ENCODE measurements at places on chromosomes 13 and 19. TPM values are rescaled to one million over a fixed set of nuclear protein-coding genes. Genes with fewer than 3 reads are reported as not detected.
A peak's percentile ranks its signal among the peaks of the same experiment; 100 is the strongest.

GRCh38 chr13:113650731-113651148 is 7.3 kb downstream of the ATP4B start:
- no peak for ATAC-seq

The KRTDAP gene
- total RNA-seq, result not detected

The CYP2A7 gene
- not detected for total RNA-seq

DNA sequence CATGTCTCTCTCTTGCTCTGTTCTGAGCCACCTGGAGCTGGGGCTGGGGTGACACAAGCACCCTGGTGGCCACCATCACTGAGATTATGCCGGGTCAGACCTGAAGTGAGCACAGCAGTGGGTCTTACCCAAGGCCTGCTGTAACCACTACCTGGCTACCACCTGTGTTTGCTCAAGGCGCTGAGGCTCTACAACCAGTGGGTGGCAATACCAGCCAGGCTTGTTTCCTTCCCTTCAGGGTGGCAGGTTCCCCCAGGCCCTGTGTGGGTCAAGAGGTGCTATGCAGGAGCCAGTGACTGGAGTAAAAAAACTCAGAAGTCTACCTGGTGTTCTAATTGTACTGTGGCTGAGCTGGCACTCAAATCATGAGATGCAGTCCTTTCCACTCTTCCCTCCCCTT is 8.0 kb upstream of the ZNF443 start:
- ATAC-seq, result no peak

The PTPRH gene
- total RNA-seq, result 59.0 TPM

The FCER2 gene
- 0.21 TPM for total RNA-seq

The CLEC4M gene
- total RNA-seq, result 0.25 TPM

DNA sequence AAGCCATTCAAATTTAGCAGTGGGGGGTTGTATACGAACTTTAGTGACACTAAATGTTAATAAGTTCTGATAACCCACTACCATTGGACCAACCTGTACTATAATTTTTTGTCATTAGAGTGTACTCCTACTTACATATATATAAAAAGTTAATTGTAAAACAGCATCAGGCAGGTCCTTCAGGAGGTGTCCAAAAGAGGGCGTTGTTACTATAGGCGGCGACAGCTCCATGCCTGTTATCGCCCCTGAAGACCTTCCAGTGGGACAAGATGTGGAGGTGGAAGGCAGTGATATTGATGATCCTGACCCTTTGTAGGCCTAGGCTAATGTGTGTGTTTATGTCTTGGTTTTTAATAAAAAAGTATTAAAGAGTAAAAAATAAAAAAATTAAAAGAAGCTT is 27.5 kb downstream of the SPRYD7 start:
- no peak for ATAC-seq

- ATAC-seq, result no peak
Measured at GRCh38 chr19:53579518-53579917, 41.6 kb downstream of the ZNF331 start.

The RASIP1 gene
- 0.33 TPM for total RNA-seq

- ATAC-seq, result no peak
Measured at GRCh38 chr19:10744253-10744798, 26.4 kb downstream of the DNM2 start.

DNA sequence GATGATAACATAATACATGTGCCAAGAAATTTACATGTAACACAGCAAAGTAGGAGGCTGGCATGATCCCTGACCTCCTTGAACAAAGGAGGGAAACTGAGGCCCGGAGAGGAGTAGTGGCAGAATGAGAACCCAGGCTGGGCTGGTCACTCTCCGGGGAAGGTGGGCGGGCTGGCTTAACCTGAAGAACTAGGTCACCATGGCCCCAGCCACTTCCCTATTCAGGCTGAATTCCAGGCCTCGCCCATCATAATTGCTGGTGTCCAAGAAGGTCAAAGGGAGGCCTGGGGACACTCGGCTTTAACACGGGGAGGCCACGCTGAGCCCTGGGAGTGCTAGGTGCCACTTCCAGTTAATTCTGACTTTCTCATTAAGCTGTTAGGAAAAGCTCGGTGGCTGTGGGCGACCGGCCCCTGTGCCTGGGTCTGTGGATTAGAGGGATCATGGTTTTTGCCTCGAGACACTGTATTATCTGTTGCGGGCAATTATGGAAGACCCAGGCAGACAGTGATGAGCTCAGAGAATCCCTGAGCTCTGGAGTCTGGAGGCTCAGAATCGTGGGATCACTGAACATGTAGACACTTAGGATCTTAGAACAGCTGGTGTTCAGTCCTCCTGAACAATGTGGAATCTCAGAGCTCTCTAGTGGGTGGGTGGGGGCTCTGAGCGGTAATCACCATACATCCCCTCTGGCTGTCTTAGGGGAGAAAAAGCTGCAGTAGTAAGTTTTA is 5.0 kb upstream of the TINCR start:
- peak; percentile 20 for ATAC-seq

DNA sequence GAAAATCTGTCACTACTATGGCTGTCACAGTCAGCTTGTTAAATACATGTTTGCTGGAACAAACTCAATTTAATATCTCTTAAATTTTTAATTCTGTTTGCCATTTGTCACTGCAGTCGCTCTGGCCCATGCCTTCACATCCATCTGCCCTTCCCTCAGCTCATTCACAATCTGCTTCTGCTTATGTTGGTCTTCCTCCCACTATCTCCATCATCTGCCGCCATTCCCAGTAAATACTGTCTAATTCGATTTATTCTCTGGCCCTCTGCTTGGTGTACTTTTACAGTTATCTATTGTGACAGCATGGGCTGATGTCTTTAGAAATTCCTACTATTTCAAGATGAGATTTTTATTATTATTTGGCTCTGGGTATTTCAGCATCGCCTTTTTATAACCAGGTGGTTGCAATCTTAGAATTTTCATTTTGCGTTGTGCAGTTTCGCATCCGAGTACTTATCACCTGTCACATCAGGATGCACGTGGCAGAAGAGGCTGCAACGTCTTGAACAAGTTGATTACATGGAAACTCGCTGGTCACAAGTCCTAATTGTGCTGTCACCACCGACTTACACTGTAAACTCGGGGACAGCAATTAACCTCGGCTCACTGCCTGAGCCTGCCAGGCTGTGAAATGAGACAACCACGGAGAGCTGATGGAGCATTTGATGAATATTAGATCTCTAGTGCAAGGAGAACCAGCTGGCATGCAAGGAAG is 158.4 kb downstream of the MYO16 start:
- no peak for ATAC-seq

- no peak for ATAC-seq
Measured at GRCh38 chr19:16217716-16218451, 20.2 kb downstream of the AP1M1 start.

- ATAC-seq, result no peak
Measured at GRCh38 chr19:16263141-16263761, 61.4 kb upstream of the KLF2 start.

The MCEMP1 gene
- total RNA-seq, result not detected

- ATAC-seq, result no peak
Measured at GRCh38 chr13:102558029-102558428, 38.8 kb upstream of the TPP2 start.

The VSTM1 gene
- not detected for total RNA-seq

DNA sequence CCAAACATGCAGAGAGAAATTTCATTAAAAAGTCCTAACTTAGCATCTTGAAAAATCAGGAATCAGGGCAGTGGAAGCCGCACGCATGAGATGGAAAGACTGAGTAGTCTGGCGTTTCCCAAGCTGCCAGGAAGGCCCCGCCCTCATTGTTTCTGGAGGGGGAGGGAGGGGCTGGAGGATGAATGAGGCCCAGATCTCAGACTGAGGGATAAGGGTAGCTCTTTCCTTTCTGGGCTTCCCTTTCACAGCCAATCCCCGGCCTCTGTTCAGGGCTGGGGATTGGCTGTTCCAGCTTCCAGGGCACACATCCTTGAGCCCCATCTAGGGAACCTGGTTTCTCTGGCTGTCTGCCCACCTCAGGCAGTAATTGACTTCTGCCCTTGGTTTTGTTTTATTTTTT is 7.3 kb downstream of the C19orf53 start:
- peak; percentile 95 for ATAC-seq

DNA sequence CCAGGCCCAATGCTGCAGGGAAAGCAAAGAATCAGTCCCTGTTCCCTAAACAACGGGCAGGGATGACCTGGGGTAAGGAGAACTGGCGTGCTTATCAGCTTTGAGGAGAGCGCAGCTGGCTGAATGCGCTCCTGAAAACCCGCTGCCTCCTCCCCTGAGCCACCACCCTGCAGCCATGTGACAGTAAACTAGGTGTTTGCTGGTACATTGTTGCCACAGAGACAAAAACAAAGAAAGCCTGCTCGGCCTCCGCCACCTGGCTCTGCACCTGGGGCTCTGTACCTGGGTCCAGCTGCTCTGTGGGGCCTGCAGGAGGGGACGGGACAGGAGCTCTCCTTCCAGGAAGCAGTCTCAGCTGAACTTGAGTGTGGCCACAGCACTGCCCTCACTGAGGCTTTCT is 21.8 kb downstream of the MCF2L start:
- ATAC-seq, result peak; percentile 64

GRCh38 chr19:36113894-36114720 is 568 bp downstream of the POLR2I start:
- ATAC-seq, result no peak

- ATAC-seq, result no peak
Measured at GRCh38 chr13:49608651-49609331, 19.5 kb upstream of the ARL11 start.

GRCh38 chr13:98658131-98658530 is 81.2 kb upstream of the STK24 start:
- ATAC-seq, result no peak

The ZNF440 gene
- total RNA-seq, result 16.7 TPM

Data from motor neuron (in vitro differentiated cells).